Epithelial cell of prostate (primary cell): ENCODE measurements at places on chromosomes 16 and 17.

GRCh38 chr17:78133179-78133951 is 2.8 kb downstream of the TMC8 start:
- DNase-seq, result no peak

DNA sequence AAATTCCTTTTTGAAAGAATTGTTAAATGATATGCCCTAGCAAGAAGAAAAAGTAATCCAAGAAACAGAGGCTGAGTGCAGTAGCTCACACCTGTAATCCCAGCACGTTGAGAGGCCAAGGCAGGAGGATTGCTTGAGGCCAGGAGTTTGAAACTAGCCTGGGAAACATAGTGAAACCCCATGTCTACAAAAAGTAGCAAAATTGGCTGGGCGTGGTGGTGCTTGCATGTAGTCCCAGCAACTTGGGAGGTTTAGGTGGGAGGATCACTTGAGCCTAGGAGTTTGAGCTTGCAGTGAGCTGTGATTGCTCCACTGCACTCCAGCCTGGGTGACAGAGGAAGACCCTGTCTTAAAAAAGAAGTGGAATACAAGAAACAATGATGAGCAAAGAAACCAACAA is 56.1 kb downstream of the NT5M start:
- no peak for DNase-seq

GRCh38 chr16:58393138-58393504 is 850 bp downstream of the GINS3 start:
- DNase-seq, result no peak

- no peak for DNase-seq
Observed at GRCh38 chr16:29680180-29680598, 1.2 kb downstream of the QPRT start.

GRCh38 chr16:77700846-77701245 is 21.5 kb upstream of the NUDT7 start:
- DNase-seq, result no peak

DNA sequence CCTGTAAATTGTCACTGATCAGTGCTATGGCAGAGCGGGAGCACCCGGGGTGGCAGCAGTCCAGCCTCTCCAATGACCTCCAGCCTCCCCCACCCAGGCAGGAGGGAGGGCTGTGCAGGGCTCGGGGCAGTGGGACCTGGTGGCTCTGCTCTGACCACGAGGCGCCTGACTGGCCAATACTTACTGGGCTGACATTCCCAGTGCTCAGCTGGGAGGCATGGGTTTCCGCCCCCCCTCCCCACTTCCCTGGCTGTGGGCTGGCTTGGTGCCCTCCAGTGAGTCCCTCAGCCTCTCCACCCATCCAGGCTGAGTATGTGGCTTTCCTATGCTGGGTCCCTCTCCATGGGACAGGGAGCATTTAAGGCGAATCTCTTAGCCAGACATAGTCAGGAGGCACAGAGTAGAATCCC is 2.7 kb downstream of the SOCS3 start:
- no peak for DNase-seq

GRCh38 chr16:84312783-84313382 is 18.2 kb downstream of the WFDC1 start:
- DNase-seq, result no peak

- peak; percentile 99 for DNase-seq
Observed at GRCh38 chr17:59842901-59843652, 49.7 kb downstream of the TUBD1 start.

GRCh38 chr16:56245197-56245596 is 53.9 kb downstream of the GNAO1 start:
- DNase-seq, result no peak

DNA sequence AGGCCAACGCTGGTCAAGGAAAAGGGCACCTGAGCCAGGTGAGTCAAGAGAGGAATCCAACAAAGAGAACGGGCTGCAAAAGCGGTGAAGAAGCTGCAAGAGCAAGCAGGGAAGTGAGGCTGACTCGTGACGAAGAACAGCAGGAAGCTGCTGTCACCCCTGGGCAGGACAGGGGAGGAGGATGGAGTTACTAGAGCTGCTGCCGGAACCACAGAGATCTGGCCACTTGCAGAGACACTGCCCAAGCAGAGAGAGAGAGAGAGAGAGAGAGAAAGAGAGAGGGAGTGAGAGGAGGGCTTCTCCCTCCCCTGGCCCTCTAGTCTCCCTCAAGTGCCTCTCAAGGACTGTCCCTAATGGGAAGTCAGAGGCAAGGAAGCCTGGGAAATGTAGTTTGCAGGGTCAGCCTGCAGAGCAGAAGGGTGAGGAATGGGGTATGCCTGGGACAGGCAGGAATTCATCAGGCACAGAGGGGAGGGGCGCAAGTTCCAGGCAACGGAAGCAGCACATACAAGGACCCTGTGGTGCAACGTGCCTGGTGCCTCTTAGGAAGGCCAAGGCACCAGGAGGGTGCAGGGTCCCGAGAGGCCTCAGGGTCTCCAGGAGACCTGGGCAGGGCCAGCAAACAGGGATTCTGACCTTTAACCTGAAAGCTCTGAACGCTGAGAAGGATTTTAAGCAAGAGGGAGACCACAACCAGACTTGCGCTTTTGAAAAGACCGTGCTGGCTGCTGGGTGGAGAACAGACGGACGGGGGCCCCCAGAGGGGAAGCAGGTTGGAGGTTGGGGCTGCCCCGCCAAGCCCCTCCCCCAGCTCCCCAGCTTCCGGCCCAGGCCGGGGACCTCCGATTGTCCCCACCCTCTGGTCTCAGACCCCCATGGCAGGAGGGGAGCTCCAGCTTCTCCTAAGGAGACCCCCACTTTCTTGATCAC is 45.8 kb upstream of the CIBAR2 start:
- no peak for DNase-seq

GRCh38 chr17:36755586-36755985 is 154.2 kb downstream of the MRM1 start:
- DNase-seq, result no peak

DNA sequence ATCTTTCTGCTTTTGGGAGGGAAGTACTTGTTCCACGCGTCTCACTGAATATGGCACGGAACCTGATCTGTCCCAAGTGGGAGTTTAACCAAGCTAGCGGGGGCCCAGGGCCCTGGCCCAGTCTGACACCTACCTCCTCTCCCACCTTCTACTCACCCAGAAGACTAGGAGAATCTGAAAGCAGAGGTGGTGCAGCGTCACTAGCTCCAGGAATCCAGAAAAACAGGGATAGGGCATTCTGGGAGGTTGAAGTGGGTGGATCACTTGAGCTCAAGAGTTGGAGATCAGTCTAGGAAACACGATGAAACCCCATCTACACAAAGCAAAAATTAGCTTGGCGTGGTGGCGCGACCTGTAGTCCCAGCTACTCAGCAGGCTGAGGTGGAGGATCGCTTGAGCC is 163.5 kb upstream of the ZNF267 start:
- DNase-seq, result no peak

DNA sequence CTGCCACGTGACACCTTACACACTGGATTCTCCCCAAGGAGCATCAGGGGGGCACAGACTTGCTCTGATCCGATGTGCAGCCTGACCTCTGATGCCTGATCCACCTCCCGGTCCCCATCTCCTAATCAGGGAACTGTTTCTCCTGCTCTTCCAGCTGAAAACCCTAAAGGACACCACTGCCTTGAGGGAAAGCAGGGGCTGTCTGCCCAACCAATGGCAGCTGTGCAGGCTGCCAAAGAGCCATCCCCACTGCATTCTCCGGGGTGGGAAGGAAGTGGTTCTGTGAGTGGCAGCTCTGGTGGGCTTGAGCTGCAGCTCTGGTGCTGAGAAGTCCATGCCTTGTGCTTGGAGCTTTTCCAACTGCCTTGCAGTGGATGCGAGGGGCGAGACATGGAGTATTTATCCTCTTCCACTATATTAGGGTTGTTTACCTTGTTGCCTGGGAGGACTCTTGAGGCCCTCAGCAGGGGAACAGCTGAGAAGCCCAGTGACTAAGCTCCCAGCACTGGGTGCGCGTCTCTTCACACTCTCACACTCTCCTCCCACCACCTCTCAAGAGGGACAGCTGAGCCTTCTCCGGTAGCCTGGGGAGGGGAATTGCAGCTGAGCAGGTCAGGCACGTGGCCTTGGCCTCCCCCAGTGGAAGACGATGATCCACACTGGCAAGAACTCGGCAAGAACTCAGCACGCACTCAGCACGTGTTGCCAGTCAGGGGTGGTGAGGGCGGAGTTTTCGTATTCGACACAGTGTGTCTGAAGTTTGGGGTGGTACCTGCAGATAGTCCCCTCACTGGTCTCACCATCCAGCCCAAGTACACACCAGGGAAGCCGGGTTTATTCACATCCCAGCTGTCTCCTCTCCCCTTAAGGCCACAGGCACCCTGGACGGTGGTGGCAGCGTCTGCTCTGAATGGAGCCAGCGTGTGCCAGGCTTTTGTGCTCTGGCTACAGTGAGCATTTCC is 21.1 kb upstream of the SPATA32 start:
- DNase-seq, result no peak

- DNase-seq, result no peak
Observed at GRCh38 chr17:74015990-74016389, 187.5 kb upstream of the RPL38 start.

- no peak for DNase-seq
Observed at GRCh38 chr17:38415250-38416194, 12.7 kb upstream of the ARHGAP23 start.

DNA sequence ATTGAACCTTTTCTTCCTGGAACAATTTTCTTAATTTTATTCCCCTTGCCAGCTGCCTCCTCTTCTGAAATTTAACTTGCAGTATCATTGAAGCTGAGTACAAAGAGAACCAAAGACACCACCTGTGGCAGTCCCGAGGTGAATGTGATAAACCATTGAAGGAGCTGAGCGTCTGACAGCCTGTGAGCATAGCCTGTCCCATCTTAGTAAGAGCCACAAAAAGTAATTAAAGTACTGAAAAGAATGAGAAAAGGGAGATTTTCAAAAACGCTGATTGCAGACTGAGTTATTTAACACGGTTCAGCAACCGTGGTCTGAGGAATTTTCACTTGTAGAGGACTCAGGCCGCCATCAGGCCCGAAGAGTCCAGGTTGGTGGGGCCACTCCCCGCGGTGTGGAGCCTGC is 27.2 kb upstream of the ST6GALNAC1 start:
- DNase-seq, result no peak

- no peak for DNase-seq
Observed at GRCh38 chr16:84182680-84183571, 3.9 kb downstream of the TAF1C start.

DNA sequence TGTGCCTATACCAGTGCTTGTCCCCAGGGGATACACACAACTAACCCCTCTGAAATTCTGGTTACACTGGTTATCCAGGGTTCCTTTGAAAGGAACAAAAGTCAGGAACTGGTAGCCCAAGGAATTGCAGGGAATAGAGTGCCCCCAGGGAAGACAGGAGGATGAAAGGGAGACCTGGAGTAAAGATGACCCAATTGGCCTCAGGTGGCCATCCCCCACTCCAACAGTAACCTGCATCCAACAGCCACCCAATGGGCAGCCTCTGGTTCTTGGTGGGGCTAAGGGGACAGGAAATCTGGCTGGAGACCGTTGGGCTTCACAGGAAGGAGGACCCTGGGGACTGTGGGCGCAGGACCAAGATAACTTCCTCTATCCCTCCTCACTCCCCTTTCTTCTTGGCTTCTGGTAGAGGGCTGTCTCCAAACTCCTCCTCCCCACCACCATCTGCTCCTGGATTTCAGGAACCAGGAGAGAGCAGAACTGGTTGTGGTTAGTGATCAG is 826 bp upstream of the MPO start:
- no peak for DNase-seq

DNA sequence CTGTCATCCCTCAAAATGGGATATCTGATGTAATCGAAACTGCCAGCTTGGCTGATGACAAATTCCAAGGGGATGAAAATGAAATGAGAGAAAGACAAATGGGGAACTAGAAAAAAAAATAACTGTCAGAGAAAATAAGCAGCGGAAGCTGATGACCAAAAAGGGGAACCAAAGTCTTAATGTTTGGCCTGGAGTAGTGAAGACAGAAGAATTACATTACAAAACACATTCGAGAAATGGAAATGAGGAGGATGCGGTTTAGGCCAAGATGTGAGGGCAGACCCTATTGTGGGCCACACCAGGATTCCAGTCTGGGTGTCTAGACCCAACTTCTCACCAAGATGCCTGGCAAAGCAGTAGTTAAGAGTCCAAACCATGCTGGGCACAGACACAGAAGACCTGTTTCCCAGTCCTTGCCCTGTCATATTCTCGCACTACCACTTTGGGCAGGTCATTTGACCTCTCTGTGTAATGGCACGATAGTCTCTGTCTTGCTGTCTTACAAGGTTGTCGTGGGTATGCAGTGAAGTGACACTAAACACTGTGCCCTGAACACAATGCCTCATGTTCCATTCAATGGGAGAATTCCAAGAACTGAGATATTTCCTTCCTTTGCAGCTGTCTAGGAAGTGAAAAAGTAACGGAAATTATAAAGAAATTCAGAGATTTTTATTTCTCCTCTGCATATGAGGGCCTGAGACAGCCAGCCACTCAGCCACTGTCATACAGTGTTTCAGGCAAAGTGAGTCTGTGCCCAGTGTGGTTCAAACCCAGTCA is 12.3 kb upstream of the CCL2 start:
- no peak for DNase-seq

DNA sequence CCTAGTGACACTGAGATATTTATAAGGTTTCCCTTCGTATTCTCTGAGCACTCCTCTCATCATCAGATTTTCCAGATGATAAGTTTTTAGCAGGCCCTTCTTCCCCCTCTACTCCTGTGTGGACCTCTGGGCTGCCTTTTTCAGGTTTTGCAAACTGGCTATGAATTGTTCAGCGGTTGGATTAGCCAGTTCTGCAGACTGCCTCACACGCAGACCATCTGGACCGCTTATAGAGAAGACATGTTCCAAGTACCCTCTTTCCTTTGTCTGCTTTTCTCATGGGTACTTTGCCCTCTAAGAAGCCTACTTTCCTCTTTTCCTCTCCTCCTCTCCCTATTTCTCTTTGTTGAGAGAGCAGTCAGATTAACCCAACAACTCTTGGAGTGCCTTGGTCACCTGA is 111.6 kb downstream of the GRIN2A start:
- no peak for DNase-seq

- peak; percentile 64 for DNase-seq
Observed at GRCh38 chr16:610513-611381, 20.0 kb upstream of the WFIKKN1 start.

DNA sequence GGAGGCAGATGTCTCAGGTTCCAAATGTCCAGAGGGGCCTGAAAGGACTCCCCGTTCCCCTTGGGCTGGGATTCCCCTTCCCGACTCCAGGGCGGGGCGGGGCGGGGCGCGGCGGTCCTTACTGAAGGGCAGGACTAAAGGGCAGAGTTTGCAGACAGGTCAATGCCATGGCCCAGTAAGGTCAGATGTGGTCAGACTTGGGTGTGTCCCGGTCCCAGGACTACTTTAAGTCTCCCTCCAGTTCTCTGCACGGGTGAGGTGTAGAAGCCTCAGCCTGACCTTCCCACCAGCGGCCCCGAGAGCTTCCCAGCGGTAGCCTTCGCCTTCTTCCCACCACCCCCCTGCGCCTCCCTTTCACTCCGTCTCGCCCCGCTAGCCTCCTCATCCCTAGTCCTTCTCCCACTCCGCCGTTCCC is 532 bp downstream of the KDM6B start:
- DNase-seq, result no peak

GRCh38 chr16:57739756-57740422 is 4.3 kb downstream of the KATNB1 start:
- no peak for DNase-seq

DNA sequence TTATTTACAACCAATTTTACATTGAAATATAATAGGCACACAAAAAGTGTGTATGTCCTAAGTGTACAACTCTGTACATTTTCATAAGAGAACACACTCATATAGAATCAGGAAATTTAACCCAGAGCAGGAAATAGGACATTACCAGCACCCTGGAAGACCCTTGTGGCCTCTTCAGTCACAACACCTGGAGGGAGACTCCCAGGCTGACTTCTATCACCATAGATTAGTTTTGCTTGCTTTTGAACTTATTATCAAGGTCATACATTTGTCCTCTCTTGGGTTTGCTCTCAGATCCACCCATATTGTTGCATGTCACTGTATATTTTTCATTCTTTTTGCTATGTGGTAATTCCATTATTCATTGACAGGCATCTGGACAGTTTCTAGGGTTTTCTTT is 5.8 kb downstream of the RIPOR1 start:
- DNase-seq, result no peak
